GM18507 (cell line): ENCODE measurements at places on chromosomes 6 and 20.

DNA sequence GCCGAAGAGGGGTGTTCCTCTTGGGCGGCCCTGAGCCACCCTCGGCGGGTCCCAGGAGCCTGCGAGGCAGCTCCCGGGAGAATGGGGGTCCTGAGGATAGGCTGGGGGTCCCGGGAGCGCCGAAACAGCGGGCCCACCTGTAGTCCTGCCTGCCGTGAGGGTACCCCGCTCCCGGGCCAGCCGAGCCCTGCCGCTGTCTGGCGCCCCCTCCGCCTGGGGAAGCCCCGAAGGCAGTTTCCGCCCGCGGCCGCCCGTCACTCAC, 280 bp downstream of the SPATA2 start:
- DNase-seq = no peak

GRCh38 chr20:53159160-53159559, 187.0 kb downstream of the TSHZ2 start:
- no peak for DNase-seq

GRCh38 chr20:7155282-7155681, 387.8 kb downstream of the BMP2 start:
- no peak for DNase-seq

DNA sequence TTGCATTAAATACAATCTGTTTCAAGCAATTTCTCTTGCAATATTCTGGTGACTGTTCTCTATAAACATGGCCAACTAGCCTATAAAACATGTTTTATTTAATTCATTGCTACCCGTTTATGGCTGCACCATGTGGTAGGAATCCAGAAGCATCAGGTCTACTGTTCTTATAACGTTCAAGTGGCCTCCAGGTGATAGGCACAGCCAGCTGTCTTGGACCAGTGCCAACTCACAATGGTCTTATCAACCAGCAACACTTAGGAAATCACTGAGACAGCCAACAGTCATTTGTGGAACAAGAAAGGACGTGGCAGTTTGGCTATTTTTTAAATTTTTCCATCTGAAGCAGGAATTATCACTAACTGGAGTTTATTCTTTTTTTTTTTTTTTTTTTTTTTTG, 193.6 kb downstream of the NKAIN2 start:
- no peak for DNase-seq

GRCh38 chr6:27359231-27359630, 29.3 kb upstream of the ZNF391 start:
- no peak for DNase-seq

- no peak for DNase-seq
Measured at GRCh38 chr6:41636833-41637193, 1.5 kb upstream of the MDFI start.

GRCh38 chr6:116542426-116542825, 3.1 kb downstream of the TRAPPC3L start:
- no peak for DNase-seq

GRCh38 chr6:22892452-22892851, 323.1 kb downstream of the HDGFL1 start:
- no peak for DNase-seq

DNA sequence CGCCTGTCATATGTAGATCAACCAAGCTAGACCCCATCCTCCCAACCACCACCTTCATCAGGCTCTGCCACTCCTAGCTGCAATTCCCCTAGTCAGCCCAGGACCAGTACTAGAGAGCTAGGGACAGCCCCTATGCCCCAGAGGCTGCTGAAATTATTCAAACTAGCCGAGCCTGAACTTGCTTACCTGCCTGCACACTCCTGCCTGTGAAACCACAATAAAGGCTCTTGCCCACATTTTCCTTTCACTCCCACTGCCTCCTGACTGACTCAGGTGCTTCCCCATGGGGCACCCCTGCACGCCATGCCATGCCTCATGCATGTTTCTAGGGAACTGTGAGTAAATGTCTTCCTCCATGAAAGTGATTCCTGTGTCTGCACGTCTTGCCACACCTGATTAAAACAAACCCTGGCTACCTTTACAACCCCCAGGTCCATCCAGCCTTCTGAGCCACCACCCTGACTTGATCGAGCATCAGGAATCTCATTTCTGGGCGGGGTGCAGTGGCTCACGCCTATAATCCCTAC, 66.5 kb upstream of the IER3 start:
- DNase-seq = no peak

DNA sequence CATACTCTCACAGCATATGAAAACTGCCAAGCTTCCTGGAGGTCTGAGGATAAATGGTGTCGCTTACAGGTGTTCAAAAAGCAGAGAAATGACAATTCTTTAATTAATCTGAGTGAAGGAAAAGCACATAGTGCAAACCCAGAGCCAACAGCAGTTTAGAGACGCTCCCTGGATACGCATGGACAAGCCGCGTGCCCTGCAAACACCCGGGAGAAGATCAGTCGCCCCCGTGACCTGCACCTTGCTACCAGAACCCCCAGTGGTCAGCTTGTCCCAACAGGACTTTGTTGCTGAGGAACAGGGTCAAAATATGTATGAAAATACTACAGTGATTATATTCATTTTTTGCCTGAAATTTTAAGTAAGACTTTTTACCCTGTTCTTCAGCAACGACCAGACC, 93.9 kb downstream of the PSMG4 start:
- no peak for DNase-seq

- no peak for DNase-seq
Measured at GRCh38 chr20:46558511-46558959, 8.1 kb upstream of the OCSTAMP start.

DNA sequence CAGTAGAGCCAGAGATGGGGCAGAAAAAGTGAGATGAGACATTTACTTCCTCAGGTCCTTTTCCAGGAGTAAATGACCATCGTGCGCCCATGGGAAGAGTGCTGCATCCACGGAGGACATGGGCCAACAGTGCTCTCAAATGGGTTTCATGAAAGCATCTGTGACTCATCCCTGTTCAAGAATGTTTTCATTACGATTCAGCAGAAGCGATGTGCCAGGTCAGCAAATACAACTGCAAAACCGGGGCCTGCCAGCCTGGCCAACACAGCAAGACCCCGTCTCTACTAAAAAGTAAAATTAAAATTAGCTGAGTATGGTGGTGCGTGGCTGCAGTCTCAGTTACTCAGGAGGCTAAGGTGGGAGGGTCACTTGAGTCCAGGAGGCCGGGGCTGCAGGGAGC, 125.1 kb downstream of the LY86 start:
- DNase-seq = no peak

DNA sequence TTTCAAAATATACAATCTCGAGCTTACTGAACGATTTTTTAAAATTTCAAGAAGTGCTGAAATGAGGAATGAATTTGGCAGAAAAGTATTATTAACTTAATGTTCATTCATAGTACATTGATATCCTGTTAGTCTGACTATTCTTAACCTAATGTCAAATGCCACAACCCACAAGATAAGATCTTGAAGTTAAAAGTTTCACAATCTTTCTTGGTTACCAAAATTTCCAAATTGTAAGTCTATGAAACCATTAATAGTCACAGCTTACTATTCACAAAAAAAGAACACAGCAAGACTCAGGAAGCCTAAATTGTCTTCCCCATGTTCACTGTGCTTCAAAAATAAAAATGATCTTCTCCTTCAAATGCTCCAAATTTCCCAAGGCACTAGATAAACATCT, 71.3 kb downstream of the HACE1 start:
- DNase-seq = no peak

DNA sequence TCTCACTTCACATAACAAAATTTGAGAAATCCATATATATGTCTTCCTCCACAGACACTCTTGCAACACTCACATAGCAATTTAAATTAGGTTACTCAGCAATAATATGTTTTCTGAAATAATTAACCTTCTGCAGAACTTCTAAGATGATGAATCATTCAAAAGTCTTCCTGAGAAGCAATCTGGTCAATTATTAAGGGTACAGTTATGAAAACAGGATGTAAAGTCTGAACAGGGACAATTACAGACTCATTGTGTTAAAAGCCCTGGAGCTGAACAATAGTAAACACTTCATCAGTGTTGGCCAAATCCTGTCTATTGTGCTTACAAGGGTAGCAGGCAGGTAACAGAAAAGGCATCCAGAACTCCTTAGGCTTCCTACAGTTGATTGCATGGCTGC, 75.4 kb downstream of the FILIP1 start:
- peak; percentile 15 for DNase-seq

- no peak for DNase-seq
Measured at GRCh38 chr6:26273673-26274588, 91.1 kb upstream of the BTN3A2 start.

- no peak for DNase-seq
Measured at GRCh38 chr20:36647196-36648121, 1.5 kb upstream of the SLA2 start.
